ENCODE measurements at places on chromosomes 7 and 10.

DNA sequence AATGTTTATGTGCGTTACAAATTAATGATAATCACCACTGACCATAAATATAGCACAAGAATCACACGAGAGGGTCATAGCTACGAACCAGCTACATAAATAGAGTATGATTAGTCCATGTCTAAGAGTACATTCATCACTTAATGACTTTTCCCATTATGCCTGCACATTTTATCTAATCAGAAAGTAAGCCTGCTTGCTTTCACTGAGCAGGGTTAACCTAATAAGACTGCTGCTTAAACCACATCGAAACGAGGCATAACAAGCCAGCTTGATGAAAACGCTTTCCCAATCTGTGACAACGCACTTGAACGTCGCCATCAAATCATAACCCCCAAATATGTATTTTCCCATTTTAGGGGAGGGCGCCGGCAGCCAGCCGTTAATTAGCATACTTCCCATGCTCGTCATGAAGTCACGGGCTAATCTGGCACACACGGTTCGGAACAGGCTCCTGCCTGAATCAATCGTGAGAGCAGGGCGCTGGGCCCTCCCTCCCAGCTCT lies 71.5 kb downstream of the EBF3 start:
- DNase-seq: no peak

DNA sequence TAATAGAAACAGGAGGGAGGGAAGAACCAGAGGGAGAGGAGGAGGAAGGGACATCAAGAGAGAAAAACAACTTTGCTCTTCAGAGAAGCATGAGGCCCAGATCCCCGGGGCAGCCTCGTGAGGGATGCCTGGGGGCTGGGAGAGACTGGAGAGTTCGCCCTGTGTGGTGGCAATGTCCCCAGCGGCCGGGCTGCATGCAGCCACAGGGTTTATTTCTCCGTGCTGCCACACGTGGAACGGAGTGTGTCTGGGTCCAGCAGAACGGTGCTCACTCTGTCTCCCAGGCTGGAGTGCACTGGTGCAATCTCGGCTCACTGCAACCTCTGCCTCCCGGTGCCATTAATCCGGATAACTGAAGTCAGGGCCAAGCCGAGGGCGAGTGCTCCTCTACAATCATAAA lies 257.7 kb downstream of the ACTR3B start:
- no peak for DNase-seq

DNA sequence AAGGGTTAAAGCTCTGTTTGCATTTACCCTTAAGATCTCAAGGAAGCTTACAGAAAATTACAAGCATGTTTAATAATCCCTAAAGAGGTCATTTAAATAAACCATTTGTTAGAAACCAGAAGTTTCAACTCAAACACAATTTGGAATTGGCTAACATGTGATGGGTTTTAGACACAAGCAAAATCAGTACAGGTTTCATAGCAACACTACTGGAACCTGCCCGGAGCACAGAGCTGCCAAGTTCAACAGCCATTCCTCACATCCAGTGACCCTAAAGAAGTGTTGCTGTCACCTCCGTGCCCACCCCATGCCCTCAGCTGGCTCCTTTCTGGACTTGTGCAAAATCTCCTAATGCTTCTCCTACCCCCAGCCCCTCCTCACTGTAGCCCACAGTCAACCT lies 338.8 kb upstream of the AUTS2 start:
- no peak for DNase-seq

DNA sequence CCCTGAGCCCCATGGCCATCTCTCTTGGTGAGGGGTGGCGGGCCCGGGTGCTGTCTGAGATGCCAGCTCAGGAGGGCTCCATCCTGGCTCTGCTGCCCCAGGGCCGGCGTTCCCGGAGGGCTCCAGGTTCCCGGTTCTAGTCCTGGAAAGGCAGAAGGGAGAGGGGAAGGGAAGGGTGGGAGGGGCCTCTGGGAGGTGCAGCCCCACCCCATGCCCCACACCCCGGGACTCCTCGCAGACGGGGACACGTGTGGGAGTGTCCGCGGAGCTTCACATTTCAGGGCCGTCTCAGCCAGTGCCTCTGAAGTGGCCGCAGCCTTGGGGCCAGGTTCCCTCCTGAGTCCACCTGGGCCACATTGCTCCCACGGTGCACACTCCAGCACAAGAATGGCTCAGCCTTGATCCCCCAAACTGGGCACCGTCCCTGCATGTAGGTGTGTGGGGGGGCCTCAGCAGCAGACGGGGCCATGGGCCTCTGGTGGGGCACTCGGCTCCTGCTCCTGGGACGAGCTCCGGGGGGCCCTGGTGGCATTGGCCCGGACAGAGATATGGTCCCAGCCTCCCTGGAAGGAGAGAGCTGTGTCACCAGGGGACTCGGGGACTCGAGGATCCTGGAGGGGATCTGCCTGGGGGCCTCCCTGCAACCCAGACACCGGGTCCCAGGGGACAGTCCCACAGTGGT lies 5.8 kb downstream of the BHLHA15 start:
- no peak for DNase-seq

- no peak for DNase-seq
Measured at GRCh38 chr7:22551768-22552513, 52.0 kb upstream of the STEAP1B start.

DNA sequence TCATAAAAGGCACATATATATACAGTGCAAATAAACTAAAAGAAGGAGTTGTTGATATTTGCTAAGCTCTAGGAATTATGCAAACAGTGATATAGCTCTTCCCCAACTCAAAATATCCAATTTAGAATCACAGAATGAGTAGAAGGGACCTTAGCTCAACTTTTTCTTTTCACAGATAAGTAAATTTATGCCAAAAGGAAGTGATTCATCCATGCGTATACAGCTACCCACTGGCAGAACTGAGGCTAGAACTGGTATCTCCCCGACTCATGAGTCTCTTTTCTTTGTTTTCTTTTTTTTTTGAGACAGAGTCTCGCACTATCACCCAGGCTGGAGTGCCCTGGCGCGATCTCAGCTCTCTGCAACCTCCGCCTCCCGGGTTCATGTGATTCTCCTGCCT lies 54.2 kb upstream of the SVIL start:
- no peak for DNase-seq

DNA sequence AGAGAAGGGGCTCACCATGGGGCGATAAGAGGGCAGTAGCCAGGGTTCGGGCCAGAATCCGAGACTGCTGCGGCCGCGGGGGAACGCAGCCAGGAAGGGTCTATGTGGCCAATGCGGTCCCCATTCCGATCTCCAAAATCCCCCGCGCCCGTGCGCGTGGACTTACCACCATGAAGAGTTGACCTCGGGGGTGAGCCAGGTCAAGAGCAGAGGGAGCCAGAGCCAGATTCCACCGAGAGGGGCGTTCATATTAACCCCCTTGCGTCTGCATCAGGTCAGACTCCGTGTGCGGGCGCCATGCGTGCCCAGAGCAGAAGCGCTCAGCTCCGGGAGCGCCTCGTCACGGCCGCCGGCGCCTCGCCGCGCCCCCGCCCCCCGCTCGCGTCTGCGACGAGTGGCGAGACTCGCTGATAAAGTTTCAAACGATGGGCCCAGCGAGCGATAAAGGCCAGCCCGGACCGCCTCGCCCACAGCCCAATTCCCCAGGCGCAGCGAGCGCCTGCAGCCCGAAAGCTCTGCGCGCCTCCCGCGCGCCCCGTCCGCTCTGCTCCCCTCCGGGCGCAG lies at the start of gene WNT2:
Gene WNT2, minus strand, starts transcription at position 318 of the 564 bp plus-strand sequence. Its CDS starts 69 bp downstream, at position 249.
- DNase-seq: no peak

DNA sequence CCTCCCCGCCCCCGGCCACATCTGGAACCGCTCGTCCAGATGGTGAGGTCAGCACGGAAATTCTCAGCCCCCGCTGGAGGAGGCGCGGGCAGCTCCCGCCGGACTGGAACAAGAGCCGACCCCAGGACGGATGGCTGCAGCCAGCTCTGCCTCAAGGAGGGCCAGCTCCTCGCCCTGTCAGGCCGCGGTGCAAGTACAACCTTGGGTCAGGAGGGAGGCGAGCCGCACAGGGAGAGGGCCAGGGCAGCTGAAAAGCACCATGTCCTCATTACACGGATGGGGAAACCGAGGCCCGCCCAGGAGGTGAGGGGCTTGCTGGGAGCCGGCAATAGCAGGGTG lies 3.8 kb upstream of the GRIFIN start:
- no peak for DNase-seq

- peak; percentile 60 for DNase-seq
Measured at GRCh38 chr7:68224041-68224741, 1227.6 kb downstream of the TYW1 start.

DNA sequence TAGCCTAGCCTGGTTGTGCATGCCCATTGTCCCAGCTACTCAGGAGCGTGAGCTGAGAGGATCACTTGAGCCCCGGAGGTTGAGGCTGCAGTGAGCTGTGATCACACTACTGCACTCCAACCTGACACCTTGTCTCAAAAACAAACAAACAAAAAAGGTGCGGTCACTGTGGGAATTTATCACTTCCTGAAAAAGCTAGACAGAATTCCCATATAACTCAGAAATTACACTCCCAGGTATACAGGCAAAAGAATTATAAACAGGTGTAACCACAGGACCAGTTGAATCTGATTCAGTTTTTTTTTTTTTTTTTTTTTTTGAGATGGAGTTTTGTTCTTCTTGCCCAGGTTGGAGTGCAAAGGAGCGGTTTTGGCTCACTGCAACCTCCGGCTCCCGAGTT lies 3.2 kb upstream of the OGDH start:
- peak; percentile 36 for DNase-seq

- DNase-seq: no peak
Measured at GRCh38 chr7:41003611-41003940, 699.3 kb downstream of the INHBA start.

GRCh38 chr10:130459851-130460490 lies 323.8 kb downstream of the GLRX3 start:
- no peak for DNase-seq

GRCh38 chr7:45219801-45220435 lies 62.3 kb downstream of the RAMP3 start:
- no peak for DNase-seq

DNA sequence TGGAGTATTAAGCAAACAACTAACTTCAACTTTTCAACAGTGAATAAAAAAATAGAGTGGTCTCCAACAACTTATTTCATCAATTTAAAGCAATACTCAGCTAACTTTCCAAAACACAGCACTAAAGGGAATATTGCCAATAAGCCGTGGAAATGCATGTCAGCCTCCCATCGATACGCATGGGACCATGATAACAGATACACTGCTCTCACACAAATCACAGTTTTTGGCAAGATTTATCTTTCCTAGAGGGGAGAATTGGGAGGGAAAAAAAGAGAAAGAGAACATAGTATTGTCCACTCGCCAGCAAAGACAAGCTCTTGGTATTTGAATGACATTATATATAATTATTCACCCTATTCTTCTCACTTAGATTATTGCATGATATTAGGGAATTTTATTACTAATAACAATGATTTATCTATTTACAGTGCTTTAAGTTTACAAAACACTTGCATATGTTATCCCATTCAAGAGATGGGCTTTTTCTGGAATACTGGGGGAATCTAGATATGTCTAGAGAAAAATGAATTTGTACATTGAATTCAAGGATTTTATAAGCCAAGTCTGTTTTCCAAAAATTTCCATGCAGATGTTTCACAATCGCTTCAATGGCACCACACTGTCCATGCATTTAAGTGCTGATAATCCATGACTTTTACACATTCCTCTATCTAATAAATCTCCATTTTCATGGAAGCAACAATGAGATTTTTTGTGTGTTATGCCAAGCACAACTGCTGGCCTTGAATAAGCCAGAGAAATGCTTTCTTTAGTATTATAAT lies 194.0 kb upstream of the MGMT start:
- DNase-seq: no peak

DNA sequence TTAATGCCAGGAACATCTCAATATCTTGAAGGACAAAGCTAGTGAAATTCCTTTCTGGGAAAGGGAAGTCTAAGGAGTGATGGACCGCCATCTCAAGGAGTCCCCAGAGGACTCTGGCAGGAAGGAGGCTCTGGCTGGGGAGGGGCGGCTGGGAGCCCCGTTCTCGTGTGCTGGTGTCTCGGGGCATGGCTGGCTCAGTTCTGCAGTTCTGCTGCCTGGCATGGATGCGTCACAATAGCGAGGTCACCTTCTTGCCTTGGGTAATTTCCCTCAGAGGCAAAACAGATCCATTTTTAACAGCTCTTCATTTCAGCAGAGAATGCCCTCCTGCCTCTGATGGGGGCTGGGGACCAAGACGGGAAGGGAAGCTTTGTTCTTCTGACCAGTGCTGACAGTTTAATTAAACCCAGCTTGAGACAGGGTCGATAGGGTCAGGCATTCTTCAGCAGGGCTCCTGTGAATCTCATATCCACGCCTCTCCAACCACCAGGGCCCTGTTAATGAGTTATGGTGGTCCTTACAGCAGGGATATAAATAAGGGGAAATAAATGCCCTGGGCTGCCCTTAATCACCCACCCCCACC lies 35.7 kb downstream of the SLIT1 start:
- no peak for DNase-seq

GRCh38 chr10:86868353-86868752 lies 89.1 kb downstream of the MMRN2 start:
- no peak for DNase-seq

GRCh38 chr7:34019301-34019790 lies 114.0 kb downstream of the BMPER start:
- DNase-seq: peak; percentile 66

GRCh38 chr10:83991986-83992753 lies 147.1 kb upstream of the GHITM start:
- no peak for DNase-seq

GRCh38 chr10:87506956-87507355 lies 2.3 kb downstream of the MINPP1 start:
- no peak for DNase-seq

DNA sequence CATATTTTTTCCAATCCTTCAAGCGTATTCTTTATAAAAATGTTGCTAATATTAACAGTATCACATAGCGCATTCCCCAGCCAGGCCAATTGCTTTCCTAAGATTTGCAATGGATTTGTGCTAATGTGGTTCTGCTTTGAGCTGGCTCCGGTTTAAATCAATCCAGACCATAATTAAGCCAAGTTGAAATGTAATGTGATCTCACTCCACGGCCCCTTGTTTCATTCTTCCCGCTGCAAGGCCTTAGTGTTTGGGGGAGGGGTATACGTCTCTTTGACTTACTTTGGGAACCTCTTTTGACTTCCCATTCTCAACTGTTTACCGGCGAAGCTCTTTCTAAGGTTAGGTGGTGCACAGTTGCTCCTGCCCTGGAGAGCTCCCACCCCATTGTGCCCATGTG lies 86.4 kb downstream of the PRPF18 start:
- no peak for DNase-seq

GRCh38 chr10:112790030-112790429 lies 160.0 kb upstream of the TCF7L2 start:
- DNase-seq: no peak

- DNase-seq: no peak
Measured at GRCh38 chr7:25849500-25850184, 302.4 kb upstream of the NFE2L3 start.

DNA sequence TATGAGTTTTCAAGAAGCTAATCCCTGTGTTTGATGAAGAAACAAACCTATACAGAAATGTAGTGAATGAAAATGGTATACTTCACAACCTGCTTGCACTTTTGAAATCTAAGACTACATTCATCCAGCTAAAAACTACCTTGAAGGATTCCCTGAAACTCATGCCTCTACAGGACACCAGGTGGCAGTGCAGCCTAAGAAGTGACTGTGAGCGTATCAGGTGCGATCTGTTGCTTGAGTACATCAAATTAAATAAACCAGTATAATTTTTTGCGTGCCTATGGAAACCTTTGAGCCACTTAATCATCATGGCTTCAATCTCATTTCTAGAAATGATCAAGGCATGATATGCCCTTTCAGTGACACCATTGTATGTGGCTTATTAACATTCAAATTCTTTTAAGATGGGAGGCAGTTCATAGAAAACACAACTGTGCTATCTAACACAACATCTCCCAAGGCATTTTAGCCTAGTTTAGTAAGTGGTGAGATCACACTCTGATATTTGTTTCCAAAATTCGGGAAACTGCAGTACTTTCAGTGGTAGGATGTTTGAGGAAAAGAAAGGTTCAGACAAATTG lies 57.4 kb downstream of the PPP1R17 start:
- DNase-seq: peak; percentile 72

Data from NCI-H2029 treated with DMSO at 0.1 percent for 48 hours (cell line).